EL (cell line): ENCODE measurements at places on chromosomes 11 and 22.

GRCh38 chr22:42581762-42582716, 28.3 kb downstream of the SERHL2 start:
- DNase-seq: peak; percentile 74

GRCh38 chr22:42287174-42287890, 16.9 kb upstream of the TCF20 start:
- DNase-seq: no peak

- no peak for DNase-seq
Observed at GRCh38 chr22:43066134-43066533, 23.1 kb downstream of the TTLL1 start.

- DNase-seq: no peak
Observed at GRCh38 chr11:6225896-6226295, 8.5 kb downstream of the FHIP1B start.

GRCh38 chr11:31809857-31810778, 1.0 kb downstream of the PAX6 start:
- DNase-seq: peak; percentile 58

DNA sequence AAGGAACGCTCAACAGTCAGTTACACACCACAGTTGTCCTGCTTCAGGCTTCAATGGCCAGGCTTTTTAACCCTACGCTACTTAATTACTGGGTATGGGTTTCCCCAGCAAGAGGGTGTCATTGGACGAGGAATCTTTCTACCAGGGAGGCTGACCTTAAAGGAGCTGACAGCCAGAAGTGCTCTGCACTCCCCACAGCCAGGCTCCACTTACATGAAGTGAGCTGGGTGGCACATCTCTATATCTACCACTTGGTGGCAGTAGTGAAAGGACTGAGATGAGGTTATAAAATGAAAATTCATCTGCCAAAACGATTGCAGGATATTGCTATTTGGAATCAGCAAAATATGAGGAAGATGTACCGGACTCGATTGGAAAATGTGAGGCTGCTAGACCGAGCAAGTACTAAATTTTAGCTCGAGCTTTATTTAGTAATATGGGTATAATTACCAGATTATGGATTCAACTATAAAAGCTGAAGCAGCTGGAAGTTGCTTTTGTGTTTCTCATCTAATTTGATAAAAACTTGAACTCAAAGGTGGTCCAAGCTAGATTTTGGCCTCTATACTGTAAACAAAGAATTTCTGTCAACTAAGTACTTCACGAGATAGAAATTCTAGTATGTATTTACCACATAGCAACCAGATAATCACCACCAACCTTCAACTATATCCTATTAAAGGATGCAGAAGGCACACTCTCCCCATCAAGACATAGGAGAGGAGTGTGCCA, 53.9 kb upstream of the CEP126 start:
- peak; percentile 70 for DNase-seq

GRCh38 chr11:46295312-46296058, 18.0 kb downstream of the CREB3L1 start:
- peak; percentile 84 for DNase-seq

DNA sequence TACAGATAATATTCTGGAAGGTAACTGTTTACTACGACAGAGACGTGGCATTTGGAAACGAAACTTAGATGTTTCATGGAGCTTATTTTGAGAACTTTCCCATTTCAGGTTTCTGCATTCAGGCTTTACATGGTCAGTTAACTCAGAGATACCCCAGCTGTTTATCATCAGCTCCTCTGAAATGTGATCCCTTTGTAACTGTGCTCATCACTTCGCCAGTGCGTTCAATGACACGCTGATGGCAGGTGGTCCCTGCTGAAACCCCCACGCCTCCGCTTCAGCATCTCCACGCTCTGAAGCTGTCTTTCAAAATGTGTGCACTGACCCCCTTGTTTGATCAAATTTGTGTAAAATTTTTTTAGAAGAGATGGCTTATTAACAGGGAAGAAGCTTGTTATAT, 30.5 kb downstream of the ALG12 start:
- no peak for DNase-seq

DNA sequence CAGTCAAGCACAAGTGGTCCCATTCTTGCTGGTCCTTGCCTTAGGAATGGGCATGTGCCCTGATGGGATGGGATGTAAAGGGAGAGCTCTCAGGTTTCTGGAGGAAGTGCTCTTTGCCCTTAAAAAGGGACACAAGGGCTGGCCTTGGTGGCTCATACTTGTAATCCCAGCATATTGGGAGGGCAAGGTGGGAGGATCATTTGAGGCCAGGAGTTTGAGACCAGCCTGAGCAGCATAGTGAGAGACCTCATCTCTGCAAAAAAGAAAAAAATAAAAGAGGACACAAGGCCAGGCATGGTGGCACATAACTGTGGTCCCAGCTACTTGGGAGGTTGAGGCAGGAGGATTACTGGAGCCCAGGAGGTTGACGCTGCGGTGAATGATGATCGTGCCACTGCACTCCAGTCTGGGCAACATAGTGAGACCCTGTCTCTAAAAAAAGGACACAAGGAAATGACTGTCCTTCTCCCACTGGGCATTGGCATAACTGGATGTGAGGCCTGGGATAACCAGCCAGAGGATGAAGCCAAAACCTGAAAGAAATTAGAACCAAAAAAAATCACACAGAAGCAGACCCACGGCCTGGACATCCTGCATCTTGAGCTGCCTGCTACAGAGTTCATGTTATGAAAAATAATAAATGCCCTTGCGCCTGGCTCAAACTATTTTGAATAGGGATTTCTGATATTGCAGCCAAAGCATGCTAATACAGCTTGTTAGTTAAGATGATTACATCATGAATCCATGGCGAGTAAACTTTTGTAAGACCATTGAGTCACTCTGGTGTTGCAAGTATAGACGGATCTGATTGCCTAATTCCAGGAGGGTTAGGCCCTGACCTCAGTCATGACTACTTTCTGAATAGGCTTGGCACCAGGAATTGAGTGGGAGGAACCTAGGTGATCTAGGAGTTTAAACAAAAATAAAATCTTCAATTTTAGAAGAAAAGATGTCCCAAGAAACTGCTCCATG, 12.9 kb upstream of the CRKL start:
- peak; percentile 93 for DNase-seq

DNA sequence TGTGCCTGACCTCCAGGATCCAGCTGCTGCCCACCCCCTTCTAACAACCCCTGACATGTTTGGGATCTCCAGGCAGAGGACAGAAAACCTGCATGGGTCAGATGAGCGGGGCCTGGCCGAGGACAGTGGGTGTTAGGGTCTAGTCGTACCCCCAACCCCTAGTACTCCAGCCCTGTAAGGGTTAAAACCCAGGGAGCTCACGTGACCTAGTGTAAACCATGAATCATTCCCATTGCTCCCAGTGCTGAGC, 89.1 kb upstream of the CRYBB3 start:
- no peak for DNase-seq

GRCh38 chr11:62238151-62238550, 3.9 kb upstream of the SCGB1D2 start:
- no peak for DNase-seq

- DNase-seq: no peak
Observed at GRCh38 chr11:110989428-110990133, 255.9 kb upstream of the POU2AF2 start.

- no peak for DNase-seq
Observed at GRCh38 chr11:104122836-104123235, 41.1 kb downstream of the PDGFD start.

DNA sequence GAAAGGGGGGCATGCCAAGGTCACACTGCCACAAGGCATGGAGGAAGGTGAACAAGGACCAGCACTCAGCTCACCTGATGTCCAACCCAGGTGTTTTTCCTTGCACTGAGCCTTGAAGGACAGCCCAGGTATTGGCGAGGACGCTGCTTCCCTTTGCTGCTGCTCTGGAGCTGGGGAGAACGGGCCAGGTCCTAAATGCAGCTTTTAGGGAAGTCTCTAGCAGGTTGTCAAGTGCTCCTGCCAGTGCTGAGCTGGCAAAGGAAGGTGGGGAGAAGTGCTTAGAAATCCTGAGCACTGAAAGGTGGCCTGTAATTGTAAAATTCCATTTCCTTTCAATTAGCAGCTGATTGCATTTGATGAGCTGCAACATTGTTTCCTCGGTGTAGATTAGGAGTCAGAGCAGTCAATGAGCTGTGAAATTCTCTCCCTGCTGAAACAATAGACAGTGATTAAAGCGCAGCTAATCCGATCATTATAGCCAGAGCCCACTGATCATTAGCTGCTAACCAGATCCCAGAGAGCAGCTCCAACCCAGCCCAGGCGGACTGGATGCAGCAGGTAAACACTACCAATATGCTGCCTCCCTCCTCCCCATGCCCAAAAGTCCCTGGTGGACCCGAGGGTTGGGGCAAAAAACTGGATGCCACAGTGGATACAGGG, 507.6 kb downstream of the INSC start:
- DNase-seq: no peak

GRCh38 chr22:35299217-35299672, 449 bp upstream of the TOM1 start:
- DNase-seq: peak; percentile 47

DNA sequence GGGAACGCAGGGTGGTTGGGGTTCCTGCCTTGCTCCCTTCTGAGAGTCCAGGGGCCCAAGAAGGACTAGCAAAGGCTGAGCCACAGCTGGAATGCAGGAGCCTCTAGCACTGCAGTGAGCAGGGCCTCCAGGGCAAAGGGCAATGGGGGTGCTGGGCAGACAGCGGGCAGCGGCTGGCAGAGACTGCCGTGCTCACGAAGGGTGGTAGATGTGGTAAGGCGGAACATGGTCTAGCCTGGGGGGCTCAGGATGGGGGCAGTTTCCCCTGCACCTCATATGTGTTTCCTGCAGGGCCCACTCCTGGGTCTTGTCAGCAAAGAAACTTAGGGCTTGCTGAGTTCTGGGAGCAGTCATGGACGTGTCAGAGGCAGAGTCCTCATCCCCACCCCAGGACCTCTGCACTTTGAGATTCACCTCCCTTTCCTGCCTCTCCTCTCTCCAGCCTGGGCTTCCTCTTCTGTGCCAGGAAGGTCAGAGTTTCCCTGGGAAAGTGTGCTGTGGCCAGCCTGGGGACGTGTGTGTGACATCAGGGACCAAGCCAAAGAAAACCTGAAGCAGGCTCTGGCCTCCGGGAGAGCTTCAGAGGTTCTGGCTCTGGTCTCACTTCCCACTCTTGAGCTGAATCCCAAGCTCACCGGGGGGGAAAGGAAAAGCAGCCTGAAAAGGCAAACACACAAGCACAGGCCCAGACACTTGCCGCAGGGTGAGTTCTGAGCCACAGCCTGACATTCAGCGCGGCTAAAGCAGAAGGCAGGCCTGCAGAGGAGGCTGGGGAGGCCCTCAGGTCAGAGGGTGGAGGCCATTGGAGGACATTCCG, 4.4 kb downstream of the MOGAT2 start:
- no peak for DNase-seq

GRCh38 chr11:85021058-85021457, 606.1 kb downstream of the DLG2 start:
- DNase-seq: no peak

- peak; percentile 71 for DNase-seq
Observed at GRCh38 chr11:12448131-12448939, 71.0 kb downstream of the PARVA start.

GRCh38 chr11:36186340-36187175, 102.7 kb downstream of the COMMD9 start:
- peak; percentile 27 for DNase-seq

GRCh38 chr11:109338131-109338530, 83.9 kb upstream of the C11orf87 start:
- no peak for DNase-seq

DNA sequence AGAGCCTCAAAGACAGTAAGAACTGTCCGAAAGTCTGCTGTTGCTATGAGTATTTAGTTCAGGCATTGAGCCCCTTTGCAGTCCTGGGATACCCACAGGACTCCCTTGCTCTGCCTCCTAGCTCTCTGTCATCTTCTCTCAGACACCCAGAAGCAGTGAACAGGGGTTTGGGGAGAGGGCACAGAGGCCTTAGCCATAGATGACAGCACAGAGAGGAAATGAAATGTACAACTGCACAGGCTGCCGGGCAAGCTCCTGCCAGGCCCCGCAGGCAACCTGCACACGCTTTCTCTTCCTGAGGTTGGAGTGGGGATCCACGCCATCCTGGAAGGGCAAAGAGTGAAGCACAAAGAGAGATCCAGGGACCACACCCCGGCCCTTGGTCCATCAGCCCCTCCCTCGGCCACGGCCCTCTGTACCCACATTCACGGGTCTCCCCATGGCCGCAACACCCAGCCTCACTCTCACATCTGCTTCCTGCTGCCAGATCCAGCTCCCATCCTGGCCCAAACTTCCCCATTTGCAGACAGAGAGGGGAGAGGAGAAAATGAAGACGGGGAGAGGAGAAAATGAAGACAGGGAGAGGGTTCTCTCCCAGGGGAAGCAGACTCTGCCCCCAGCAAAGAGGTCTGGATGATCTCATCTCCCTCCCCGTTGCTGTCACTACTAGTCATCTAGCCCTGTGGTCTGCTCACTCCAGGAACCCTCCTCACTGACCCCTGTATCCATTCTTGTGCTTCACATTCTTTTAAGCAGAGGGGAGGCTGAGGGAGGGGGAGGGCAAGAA, 40.7 kb downstream of the CD6 start:
- peak; percentile 69 for DNase-seq

- DNase-seq: no peak
Observed at GRCh38 chr22:43150731-43151206, 590 bp upstream of the TSPO start.

DNA sequence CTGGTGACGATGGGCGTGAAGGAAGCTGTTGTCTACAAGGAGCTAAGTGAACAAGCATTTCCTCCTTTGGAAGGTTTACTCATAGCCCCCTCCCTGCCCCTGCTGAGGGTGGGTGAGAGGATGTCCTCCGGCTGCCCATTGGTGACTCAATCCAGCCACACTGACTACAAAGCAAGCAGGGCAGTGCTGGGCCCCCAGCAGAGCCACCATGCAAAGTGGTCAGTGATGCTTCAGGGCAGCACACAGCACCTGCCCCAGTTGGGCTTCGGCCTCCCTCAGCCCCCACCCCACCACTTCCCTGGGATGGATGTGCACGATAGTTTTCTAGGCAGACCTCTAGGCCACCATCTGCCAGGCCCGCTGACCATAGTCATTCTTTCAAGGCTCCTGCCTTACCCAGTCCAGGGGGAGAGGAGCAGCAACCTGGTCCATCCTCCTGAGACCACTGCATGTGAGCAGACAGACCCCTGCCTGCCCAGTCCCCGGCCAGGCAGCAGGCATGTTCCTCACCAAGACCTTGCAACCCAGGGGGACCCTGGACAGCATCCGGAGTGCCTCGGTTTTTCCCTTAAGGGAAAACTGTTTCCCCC, 125.1 kb downstream of the BCR start:
- peak; percentile 89 for DNase-seq

- DNase-seq: no peak
Observed at GRCh38 chr11:107804211-107804610, 54.4 kb downstream of the SLC35F2 start.

GRCh38 chr11:75047191-75047590, 49.5 kb downstream of the OR2AT4 start:
- DNase-seq: no peak

DNA sequence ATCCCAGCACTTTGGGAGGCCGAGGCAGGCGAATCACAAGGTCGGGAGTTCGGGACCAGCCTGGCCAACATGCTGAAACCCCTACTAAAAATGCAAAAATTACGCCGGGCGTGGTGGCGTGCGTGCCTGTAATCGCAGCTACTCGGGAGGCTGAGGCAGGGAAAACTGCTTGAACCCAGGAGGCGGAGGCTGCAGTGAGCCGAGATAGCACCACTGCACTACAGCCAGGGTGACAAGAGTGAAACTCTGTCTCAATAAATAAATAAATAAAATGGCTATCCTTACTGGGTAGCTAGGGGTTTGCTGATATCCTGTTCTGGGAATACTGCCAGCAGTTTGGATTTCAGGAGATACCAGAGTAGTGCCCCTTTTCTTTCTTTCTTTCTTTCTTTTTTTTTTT, 2.4 kb upstream of the RBM14 start:
- no peak for DNase-seq
